ENCODE measurements at places on chromosomes 2 and 18.

DNA sequence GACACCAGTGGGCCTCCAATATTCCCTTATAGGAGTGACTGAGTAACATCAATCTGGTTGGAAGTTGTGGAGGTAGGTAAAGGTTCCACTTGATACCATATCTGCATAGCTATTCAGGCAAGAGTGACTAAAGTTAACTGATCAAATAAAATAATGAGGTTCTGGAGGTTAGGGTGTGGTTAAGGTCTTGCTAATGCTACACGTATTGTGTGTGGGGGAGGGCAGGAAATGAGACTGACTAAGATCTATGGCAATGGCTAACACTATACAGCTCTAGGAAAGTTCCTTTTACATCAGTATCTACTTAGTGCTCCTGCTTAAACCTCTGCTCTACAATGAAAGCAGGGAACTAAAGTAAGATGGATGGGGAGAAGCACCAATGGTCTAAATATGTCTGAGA, 149.1 kb upstream of the MGAT5 start:
- DNase-seq, result no peak

- no peak for DNase-seq
These were observed 84.5 kb downstream of the PIEZO2 start for GRCh38 chr18:11064727-11065460.

DNA sequence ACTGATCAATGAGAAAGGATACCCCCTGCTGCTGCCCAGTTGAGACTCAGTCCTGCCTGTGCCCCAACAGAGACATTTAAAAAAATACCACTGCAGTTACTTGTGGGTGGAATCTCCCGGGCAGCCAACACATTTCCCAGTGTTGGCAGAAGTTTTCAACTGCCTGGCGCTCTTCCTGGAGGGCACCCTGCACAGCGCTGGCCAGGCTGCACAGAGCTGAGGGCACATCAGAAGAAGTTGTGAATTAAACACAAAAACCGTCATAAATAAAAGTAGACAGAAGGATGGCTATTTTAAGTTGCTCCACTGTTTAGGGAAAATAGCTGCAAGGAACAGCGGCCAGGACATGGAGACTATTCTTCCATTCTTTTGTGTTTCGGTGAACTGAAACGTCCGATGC, 110.2 kb upstream of the THOC1 start:
- DNase-seq, result no peak

DNA sequence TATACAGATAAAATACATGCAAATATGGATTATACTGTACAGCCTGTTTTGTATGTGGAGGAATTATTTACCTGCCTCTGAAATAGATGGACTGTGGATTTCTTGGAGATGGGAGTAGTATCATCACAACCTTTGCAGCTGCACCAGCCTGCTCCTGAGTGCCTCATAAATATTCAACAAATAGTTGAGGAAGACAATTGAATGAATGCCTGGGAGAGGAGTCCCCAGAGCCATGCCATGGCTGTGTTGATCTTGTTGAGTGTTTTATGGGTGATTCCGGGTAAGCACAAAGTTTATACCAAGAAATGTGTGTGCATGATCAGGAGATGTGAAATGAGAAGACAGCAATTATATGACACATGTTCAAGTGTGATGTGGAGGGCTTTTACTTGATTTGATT, 225.0 kb downstream of the FHOD3 start:
- DNase-seq, result no peak

- no peak for DNase-seq
These were observed 128.2 kb upstream of the GLI2 start for GRCh38 chr2:120607506-120607905.

GRCh38 chr2:180959787-180960186, 20.6 kb upstream of the UBE2E3 start:
- no peak for DNase-seq

GRCh38 chr2:126663184-126663963, 7.4 kb downstream of the GYPC start:
- no peak for DNase-seq

- DNase-seq, result no peak
These were observed 84.8 kb downstream of the HS6ST1 start for GRCh38 chr2:128233790-128234395.

GRCh38 chr18:46008531-46008930, 41.4 kb upstream of the EPG5 start:
- no peak for DNase-seq

DNA sequence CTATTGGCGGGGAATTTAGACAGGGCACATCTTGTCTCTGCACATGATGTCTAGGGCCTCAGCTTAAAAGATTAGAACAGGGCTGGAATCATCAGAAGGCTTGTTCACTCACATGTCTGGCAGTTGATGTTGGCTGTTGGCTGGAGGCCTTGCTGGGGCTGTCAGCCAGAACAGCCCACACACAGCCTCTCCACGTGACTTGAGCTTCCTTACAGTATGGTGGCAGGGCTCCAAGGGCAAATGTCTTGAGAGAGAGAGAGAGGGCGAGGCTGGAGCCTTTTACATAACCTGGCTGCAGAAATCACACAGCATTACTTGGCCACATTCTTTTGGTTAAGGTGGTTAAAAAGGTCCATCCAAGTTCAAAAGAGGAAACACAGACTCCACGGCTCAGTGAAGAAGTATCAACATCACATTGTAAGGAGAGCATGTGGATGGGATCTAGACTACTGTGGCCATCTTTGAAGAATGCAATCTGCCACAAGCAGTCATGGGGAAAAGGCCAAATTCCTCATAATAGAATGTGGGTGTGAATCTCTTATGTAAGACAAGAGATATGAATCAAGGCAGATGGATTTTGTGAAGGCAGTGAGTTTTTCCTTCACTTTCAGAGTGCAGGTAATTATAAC, 30.4 kb downstream of the SRSF7 start:
- no peak for DNase-seq

GRCh38 chr2:38066421-38067115, 9.4 kb downstream of the CYP1B1 start:
- no peak for DNase-seq

- no peak for DNase-seq
These were observed 290.8 kb downstream of the DYSF start for GRCh38 chr2:71743995-71744675.
